ENCODE measurements at places on chromosomes 16 and 17.

DNA sequence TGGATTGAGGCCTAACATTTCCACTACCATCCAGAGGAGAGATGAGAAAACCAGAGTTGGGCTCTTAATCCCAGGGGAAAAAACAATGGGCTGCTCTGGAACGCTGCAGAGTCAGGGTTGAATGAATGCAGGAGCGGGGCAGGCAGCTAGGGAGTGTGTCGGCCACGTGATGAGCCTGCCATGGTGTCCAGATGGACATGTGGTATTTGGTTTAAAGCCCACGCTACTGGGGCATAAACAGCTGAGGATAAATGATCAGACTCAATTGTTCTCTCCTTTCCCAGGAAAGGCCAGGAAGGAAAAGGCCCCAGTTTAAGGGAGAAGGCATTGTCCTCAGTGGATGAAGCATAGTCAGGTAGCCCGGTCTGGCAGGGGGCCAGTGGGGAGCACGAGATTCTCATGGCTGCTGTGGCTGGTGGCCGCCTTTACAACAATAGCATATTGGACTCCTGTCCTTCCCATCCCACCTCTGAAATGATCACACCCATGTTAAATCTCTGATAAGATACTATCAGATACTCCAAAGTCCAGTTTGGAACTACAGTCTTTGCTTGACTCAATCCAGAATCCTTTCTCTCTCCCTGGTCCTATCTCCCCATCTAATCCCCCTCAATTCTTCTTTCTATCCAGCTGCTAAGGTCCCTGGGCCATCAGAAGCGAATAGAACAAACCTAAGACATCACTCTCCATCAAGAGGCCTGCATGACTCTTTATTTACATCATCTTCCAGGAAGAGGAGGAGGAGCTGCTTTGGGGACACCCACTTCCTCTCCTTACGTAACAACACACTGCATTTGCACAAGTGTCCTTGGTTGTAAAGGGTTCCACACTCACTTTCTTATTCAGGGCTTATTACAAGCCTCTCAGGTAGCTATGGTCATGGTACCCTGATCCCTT is 20.4 kb downstream of the CA4 start:
- DNase-seq, result no peak

GRCh38 chr17:76353004-76353598 is 615 bp downstream of the PRPSAP1 start:
- DNase-seq, result no peak

DNA sequence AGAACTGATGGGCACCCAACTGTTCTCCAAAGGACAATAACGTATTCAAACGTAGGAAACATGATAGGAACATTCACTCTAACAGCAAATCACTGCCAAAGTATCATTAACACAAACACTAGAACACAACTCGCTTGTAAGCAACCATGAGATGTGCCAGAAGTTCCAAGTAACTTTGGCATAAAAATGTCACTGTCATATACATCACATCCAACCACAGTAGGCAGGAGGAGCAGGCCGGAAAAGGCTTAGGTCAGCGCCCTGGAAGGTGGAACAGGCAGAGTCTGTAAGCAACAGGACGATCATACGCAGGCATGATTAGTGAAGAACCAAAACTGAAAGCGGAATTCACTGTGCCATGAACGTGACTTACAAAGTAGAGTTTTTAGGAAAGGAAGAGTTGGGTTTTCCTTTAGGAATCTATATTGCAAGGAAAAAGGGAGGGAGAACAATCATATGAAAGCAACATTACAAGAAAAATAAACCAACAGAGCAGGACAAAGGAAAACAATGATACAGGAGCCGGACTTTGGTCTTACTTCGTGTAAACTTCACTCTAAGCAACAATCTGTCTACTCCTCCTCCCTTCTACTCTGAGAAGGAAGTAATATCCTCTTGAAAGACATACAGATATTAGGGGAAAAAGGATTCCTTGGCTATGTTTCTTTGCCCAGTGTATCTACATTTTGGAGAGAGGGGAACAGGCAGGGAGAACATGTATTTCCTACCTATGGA is 52.3 kb downstream of the YWHAE start:
- no peak for DNase-seq

DNA sequence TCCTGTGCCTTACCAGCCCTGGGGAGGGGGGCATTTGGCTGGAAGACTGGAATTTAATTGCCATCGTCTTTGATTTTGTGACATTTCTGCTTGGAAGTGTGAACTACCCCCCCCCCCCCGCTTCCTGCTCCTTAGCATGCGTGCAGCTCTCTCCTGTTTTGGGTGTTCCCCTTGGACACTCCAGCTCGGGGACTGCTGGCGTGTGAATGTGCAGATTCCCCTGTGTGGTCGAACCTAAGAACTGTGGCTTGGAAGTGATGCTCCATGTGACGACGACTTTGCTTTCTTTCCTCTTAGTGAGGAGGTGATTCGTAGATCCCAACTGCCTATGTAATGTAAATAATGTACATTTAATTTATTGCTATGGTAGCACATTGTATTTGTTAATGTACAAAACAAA is 26.1 kb downstream of the OR1D5 start:
- DNase-seq, result no peak

DNA sequence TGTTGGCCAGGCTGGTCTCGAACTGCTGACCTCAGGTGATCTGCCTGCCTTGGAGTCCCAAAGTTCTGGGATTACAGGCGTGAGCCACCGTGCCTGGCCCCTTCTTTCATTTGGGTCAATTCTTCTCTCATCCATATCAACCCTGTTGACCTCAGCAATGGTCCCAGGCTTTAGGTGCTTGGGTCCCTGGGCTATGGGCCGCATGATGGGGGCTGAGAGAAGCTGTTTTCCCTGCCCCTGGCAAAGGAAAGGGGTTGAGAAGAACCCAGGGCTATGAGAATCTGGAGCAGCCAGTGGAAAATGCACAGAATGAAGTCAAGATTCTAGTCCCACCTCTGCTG is 90.2 kb upstream of the TOB1 start:
- no peak for DNase-seq

DNA sequence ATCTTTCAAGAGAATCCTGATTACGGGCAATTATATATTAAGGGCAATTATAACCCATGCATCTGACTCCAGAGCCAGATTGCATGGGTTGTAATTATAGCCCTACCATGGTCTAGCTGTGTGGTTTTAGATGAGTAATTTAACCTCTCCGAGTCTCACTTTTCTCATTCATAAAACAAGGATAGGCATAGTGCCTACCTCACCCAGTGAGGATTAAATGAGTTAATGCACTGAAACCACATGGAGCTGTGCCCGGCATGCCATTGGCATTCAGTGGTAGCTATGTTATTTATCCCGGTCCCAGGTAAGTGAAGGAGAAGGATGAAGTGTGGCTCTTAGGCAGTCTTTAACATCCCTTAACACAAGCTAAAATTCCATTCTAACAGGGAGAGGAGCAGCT is 6.3 kb downstream of the SNX20 start:
- DNase-seq, result no peak

DNA sequence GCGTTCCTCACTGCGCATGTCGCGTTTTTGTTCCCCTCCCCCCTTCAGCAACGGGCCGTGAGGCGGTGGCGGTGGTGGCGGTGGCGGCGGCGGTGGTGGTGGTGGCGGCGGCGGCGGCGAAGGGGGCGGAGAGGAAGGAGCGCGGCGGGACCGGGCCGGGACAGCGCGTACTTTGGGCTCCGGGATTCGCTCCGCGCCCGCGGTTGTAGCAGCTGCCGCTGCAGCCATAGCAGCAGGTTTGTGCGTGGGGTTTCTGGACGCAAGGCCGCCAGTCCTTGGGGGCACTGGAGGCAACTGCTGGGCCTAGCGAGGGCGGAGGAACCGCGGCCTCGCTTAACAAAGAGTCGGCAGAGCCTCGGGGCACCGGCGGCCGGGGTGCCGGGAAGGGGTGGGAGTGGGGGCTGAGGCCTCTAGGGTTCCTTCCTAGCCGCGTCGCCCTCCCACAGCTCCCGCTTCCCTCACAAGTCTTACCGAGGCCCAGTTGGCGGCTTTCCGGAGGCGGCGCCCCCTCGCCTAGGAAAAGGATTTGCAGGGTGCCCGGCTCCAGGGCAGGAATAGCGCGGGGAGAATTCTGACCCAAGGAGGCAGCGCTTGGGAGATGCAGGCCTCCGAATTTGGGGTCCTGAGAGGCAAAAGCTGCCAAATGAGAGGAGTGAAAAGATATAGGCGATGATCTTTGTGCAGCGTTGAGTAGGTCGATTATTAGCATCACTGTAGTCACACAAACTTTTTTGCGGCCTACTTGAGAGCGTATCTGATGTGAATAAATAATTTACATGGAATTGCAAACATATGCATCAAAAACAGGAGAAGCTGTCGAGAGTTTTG is at the start of gene DDX42:
Gene DDX42 (plus strand): TSS at position 30 of the 828 bp plus-strand sequence. CDS start 12,880 bp downstream, outside the sequence.
- no peak for DNase-seq

- DNase-seq, result no peak
Measured at GRCh38 chr17:37737081-37737480, 7.8 kb downstream of the HNF1B start.

DNA sequence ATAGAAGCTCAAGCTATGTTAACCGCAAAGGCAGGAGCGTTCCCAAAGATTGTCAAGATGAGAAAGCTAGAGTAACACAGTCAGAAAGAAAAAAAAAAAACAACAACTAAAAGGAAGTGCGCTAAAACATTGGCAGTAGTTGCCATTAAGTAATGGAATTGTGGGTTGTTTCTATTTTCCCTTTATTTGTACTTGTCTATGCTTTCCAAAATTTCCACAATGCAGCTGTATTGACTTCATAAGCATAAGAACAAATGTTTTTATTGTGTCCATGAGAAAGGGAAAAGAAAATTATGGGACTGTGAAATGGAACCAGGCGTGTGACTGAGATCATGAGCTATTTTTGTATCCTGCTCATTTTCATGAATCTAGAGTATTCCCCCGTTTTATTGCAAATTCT is 153.4 kb downstream of the TMEM114 start:
- no peak for DNase-seq

DNA sequence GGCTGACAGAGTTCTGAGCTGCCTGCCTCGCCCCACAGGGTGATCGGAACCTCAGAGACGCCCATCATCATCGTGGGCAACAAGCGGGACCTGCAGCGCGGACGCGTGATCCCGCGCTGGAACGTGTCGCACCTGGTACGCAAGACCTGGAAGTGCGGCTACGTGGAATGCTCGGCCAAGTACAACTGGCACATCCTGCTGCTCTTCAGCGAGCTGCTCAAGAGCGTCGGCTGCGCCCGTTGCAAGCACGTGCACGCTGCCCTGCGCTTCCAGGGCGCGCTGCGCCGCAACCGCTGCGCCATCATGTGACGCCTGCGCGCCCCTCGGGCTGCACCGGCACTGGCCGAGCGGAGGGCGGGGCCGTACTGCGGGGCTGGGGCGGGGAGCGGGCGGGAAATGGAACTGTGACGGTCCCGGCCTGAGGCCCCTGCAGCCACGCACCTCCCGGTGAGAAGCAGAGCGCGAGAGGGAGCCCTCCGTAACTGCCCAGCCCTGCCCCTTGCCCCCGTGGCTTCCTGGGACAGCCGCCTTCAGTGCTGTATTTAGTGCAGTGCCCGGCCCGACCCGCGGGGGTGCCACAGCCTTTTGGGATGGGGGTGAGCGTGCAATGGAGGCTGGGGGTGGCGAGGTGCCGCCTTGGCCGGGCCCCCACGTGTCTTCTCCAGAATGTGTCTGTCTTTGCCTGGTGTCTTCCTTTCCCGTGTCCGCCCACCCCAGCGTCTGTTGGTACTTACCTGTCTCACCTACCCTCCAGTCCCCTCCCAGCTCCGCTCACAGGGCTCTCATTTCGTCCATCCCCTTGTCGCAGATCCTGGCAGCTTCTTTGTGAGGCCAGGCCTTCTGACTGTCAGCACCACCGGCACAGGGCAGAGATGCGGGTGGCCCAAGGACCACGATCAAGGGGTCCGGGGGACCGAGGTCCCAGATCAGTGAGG is 9.8 kb downstream of the RASL10B start:
- no peak for DNase-seq

DNA sequence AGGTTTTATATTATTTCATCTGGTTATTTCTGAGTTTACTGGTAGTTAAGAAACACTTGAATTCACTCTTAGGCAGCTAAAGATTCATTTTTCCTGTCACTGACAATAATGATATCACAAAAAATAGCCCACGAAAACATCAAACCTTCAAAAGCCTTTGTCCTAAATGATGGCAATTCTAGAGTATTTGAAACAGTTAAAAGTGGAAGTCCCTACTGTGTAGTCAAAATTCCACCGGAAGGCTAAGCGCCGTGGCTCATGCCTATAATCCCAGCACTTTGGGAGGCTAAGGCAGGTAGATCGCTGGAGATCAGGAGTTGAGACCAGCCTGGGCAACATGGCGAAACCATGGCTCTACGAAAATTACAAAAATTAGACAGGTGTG is 103.5 kb downstream of the HIC1 start:
- DNase-seq, result no peak

DNA sequence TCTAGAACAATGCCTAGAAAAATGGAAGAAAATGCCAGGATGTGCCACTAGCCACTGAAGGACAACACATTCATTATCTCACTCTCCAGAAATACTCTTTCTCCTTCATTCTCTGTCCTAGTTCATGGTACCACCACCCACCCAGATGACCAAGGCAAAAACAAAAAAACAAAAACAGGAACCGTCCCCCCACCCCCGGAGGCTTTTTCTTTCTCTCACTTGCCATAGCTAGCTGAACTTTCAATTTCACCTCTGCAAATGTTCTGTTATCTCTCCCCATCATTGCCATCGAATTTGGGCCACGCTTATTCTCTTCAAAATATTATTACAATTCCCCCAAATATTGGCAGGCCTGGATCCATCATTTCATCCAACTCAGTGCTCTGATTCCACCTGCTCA is 49.0 kb downstream of the SOX9 start:
- no peak for DNase-seq

- DNase-seq, result no peak
Measured at GRCh38 chr17:48530887-48531272, at the start of gene HOXB1. Gene HOXB1 (minus strand): TSS chr17:48531011. CDS start chr17:48530904, 107 bp downstream.

- DNase-seq, result no peak
Measured at GRCh38 chr16:78490847-78491246, 391.4 kb downstream of the WWOX start.

GRCh38 chr17:6453279-6454024 is 9.2 kb downstream of the PIMREG start:
- DNase-seq, result no peak

DNA sequence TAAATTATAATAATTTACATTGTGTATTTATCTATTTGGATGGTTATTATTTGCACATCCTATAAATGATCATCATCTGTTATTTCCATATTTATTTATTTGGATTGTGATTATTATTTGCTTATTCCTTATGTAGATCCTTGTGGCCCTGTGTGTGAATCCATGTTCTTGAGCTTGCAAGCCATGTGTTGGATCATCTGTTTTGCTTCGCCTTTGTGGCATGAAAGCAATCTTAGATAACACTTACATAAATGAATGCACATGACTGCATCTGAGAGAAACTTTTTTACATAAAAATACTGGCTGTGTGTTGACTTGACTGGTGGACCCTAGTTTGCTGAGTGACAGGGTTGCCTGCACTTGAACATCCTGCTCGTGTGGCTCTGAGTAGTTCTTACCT is 1024.5 kb upstream of the RBFOX1 start:
- DNase-seq, result no peak

DNA sequence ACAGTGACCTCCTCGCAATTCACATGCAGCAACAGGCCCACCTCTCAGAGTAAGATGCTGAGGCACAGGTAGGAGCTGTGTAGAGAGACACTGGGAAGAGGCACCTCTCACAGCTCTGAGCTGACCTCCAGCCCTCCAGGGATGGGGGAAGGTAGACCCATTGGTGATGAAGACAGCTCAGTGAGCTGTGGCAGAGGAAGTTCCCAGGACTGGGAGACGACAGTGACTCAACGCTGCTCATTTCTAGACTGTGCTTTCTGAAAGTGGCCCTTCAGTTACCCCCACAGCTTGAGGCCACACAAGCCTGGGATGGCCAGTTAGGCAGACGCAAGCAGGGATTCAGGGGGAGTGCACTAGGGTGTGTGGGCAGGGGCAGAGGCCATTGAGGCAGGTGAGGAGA is 2073.2 kb downstream of the TP53TG3F start:
- no peak for DNase-seq

Measured in AG04449 (cell line).